ENCODE measurements at places on chromosomes 7 and 10.

DNA sequence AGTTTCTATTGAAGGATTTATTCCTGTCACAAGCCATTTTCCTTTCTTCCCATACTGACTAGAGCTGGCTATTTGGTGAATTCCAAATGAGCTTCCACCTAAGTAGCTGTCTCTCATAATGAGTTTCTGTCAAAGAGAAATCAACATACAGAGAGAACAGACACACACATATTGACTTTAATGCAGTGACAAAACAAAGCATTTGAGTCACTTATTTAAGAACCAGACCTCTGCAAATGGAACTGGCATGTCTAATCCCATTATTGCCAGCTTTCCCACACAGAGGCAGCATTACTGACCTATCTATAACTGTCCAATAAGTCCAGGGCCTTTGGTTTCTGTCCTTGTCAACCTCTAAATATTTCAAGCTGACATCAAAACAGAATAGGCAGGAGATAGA lies 179.3 kb upstream of the CSTF2T start:
- no peak for DNase-seq

DNA sequence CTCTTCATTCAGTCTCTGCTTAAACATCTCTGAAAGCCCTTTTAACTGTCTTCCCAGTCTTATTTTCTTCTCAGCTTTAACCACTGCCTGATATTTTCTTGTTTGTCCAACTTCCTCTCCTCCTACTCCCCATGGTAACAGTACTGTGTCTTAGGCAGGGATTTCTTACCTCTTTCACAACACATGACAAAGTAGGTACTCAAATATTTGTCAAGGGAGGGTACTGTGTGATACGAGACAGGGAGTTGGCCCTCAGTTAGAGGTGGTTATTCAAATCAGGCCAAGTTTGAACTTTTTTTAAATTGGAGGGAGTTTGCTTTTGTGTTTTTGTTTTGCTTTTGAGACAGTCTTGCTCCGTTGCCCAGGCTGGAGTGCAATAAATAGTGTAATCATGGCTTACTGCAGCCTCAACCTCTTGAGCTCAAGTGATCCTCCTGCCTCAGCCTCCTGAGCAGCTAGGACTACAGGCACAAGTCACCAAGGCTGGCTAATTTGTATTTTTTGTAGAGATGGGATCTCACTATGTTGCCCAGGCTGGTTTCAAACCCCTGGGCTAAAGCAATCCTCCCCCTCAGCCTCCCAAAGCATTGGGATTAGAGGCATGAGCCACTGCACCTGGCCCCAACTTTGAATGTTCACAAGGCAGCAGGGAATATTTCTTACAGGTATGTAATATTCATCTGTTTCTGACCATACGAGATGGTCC lies 2.5 kb upstream of the KPNA7 start:
- no peak for DNase-seq

DNA sequence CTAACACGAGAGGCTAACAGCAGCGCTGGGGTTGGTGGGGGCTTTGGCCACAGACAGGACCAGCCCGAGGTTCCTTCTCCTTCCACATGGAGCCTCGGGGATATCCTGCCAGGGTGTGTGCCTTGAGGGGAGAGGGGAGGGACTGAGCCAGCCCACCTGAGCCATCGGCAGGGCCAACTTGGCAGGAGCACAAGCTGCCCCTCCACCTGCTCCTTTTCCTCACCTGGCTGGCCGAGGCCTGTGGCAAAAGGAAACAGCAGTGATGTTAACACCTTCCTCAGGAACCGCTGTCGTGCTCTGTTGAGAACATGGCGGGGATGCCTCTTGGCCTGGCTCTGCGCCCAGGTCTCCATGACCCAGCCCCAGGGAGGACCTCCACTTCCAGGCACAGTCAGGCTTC lies 255.1 kb upstream of the PPP2R2D start:
- DNase-seq, result no peak

GRCh38 chr7:137741443-137741842 lies 105.3 kb downstream of the DGKI start:
- no peak for DNase-seq

- DNase-seq, result no peak
These were observed 474.0 kb upstream of the FOXK1 start for GRCh38 chr7:4208086-4208485.

GRCh38 chr10:87503886-87504285 lies 807 bp upstream of the MINPP1 start:
- DNase-seq, result no peak

DNA sequence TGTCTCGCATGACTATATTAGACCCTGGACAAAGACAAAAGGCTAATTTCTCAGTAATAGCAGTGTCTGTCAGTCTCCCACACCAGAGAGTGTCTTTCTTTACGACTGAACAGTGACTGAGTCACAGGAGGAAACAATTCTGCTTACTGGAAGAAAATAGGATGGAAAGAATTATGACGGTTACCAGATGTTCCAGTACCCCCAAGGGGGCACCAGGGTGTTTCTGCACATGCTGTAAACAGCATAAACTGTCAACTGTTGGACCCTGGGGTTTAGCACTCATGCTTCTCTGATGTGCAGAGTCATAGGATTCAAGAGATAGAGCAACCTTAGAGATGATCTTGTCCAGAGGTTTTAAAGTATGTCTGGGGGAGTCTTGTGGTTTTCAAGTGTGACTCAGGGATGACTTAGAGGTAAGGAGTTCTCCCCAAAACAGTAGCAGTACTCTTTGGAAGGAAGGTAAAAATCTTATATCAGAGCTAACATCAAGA lies 291.7 kb downstream of the THSD7A start:
- DNase-seq, result peak; percentile 71

DNA sequence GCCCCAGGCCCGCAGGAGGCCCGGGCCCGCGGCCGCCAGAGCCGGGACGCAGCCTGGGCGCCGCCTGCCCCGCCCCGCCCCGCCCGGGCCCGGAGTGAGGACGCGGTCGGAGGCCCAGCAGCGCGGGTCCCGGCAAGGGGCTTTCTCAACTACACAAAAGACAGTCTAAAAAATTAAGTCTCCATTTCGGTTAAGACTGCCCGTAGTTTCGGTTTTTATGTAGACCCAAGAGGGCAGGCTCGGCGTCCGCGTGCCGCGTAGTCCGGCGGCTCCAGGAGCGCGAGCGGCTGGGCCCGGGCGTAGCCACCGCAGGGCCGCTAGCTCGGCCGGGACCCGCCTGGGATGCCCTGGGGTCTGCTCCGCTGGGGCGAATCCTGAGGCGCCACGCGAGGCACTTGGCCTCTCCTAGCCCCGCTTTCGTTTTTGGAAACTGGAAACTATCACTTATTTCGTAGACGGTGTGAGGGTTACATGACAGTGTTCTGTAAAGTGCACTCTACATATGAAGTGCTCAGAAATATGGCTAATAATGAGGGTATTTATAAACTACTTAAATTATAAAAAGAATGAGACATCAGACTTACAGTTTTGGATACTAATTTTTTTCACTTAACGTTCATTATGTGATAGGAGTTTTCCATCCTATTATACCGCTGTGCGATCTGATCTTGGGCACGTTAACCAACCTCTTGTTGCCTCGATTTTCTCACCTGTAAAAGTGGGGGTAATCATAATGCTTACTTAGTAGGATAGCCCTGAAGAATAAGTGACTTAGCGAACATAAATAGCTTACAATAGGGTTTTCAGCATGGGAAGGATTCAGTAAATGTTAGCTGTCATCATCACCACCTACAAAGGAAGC lies 573 bp downstream of the BLVRA start:
- no peak for DNase-seq

DNA sequence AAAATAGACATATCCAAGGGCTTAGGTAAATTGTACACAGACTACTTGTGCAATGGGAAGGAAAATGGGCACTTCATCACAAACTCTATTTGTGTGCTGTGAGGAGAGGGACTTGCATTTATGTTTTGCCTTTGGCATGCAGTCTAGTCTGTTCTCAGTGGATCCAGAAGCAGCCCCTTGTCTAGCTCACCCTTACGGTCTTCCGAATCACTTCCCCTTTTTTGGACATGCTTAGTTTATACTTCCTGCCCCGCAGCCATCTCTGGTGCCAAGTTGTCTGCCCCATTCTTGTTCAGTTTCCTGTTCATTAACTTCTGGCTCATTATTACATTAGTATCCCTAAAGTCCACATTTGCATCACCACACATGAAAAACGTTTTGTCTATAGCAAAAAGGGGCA lies 161.6 kb downstream of the NRCAM start:
- DNase-seq, result peak; percentile 58

DNA sequence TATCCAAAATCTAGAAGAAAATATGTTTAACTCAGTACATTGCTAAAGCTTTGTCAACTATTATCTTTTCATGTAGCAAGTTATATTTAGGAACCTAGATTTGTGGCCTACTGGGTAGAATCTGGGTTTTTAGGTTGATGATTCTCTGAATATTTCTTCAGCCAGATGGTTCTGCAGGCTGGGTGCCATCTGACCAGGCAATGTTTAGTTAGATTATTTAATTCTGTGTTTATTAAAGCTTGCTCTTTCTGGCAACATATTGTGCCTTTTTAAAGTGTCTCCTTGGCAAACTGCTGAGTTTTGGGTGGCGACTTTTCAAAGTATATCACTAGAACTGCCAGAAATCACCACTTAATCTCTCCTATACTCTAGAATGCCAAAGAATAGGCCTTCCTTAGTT lies 114.1 kb downstream of the LHFPL3 start:
- DNase-seq, result no peak

DNA sequence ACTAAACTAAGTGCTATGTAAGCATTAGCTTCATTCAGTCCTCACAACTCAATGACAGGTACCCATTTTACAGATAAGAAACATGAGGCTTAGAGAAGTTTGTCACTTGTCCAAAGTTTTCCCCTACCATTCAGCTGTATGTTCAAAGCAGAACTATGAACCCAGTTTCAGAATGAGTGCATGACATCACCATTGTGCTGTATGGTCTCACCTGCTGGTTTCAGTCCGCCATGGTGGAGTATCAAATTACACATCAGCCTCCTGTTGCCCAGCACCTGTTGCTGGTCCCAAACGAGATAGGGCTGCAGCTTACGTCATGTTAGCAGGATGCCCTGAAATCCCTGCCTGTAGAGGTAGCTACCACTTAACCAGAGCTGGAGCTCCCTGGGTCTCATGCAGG lies 95.0 kb downstream of the DYNC1I1 start:
- DNase-seq, result no peak

DNA sequence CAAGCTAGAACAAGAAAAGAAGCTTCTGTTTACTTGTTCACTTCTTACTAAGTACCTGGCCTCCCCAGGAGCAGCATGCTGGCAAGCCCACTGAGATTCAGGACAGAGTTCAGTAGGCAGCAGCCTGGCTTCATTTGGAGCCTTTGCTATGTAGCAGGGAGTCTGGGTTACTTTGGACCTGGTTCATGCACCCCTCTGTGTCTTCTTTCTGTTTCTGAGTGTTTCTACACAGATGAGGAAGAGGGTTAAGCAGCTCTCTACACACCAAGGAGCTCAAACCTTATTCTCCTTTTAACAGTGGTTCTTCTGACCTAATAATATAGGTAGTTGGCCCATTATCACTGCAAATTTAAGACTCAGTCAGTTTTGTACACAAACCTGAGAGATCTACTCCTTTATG lies 152.9 kb downstream of the ARID5B start:
- no peak for DNase-seq

GRCh38 chr7:96089511-96089910 lies 232.4 kb downstream of the SLC25A13 start:
- no peak for DNase-seq

DNA sequence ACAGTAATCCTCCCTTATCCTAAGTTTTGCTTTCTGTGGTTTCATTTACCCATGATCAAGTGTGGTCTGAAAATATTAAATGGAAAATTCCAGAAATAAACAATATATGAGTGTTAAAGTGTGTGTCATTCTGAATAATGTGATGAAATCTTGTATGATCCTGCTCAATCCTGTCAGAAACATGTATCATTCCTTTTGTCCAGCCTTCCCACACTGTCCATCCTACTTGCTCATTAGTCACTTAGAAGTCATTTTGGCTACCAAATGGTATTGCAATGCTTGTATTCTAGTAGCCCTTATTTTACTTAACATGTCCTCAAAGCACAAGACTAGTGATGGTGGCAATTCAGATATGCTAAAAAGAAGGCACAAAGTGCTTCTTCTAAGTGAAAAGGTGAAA lies 1211.2 kb upstream of the SORCS1 start:
- no peak for DNase-seq

GRCh38 chr10:83917537-83918506 lies 221.5 kb upstream of the GHITM start:
- DNase-seq, result no peak

- DNase-seq, result no peak
These were observed 61.0 kb upstream of the AOAH start for GRCh38 chr7:36784991-36785940.

GRCh38 chr10:48470115-48470892 lies 134.6 kb downstream of the ARHGAP22 start:
- DNase-seq, result no peak

DNA sequence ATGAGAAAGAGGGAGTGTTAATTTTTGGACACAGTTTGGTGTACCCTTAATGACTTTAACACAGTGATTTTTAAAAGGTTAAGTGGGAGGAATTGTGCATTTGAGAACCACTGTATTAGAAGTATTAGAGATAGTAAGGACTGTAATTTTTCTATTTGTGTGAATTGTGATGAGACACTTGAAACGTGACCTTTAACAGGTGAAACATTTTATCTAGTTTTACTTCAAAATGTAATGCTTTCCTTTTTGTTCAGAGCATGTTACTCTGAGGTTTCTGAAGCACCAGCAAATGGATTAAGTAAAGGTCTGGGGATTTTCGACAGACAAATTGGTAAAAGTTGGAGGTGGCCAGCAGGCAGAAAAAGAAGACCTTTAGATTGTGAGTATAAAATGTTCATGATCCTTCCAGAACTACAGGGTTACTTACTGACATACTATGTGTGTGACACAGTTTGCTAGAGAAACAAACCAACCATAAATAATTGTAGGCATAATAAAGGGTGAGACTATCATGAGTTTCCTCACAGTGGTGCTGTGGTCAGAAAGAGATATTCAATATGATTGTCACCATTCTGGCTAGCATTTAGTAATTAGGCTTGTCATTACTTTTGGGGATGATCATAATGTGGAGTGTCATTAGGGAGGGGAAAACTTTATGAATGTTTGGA lies 26.1 kb downstream of the LCOR start:
- no peak for DNase-seq

- no peak for DNase-seq
These were observed 1236.0 kb upstream of the CELF2 start for GRCh38 chr10:9781666-9782065.

- DNase-seq, result no peak
These were observed 47.3 kb downstream of the MYPN start for GRCh38 chr10:68156373-68157185.

- no peak for DNase-seq
These were observed 31.0 kb downstream of the CHST15 start for GRCh38 chr10:124062390-124062789.

GRCh38 chr7:126569402-126569801 lies 683.3 kb downstream of the GRM8 start:
- DNase-seq, result no peak

DNA sequence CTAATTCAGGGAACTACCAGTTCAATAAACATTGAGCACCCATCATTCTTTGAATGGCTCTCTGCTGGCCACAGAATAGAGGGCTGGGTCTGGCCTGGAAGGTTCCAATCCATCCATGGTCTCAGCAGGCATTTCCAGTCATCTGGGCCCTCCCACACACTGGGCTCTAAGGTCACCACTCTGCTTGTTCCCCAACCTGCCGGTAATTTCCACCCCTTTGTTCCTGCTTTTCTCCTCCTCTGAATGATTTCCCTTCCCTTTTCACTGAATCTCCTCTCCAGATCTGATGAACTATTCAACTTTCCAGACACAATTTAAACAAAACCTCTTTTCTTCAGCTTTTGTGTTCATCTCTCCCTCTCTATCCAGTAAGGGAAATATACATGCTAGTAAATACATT lies 2.6 kb downstream of the BZW2 start:
- peak; percentile 54 for DNase-seq
